ENCODE measurements at places on chromosomes 13 and 19. TPM values are rescaled to one million over a fixed set of nuclear protein-coding genes. Genes with fewer than 3 reads are reported as not detected.

The ADGRE2 gene
- not detected for total RNA-seq

The CLDN10 gene
- 3.0 TPM for total RNA-seq

The PGLYRP1 gene
- not detected for total RNA-seq

The SIGLEC14 gene
- not detected for total RNA-seq

The C5AR1 gene
- total RNA-seq = 2.9 TPM

The STX10 gene
- 55.9 TPM for total RNA-seq

The MCEMP1 gene
- total RNA-seq = not detected

The NUFIP1 gene
- total RNA-seq = 8.8 TPM

The SPTBN4 gene
- total RNA-seq = 2.8 TPM

The PROSER1 gene
- 82.4 TPM for total RNA-seq

GRCh38 chr13:40319699-40320579 lies 346.5 kb downstream of the FOXO1 start:
- peaks cover 10% of the 10 kb centered on the region for H3K36me3 ChIP-seq
- no peak overlapping the region for H3K27ac ChIP-seq
- peaks cover 3% of the 10 kb centered on the region for H3K27me3 ChIP-seq
- no peaks in the 10 kb centered on the region for H3K4me1 ChIP-seq
- H3K4me3 ChIP-seq = no peak overlapping the region

DNA sequence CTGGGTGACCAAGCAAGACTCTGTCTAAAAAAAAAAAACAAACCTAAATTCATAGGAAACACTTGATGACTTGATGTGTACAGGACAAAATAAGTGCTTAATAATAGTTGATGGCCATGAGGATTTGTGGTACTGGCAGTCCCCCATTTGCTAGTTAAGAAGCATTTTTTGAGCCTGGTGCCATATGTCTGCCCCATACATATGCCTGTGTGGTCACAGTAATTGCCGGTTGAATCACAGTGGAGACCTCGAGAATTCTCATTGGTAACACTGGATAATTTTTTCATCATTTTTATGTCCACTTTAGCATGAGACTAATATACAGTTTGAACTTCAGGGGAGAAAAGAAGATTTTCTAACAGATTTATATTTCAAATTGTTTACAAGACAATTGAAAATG lies 79.2 kb downstream of the LRCH1 start:
- H3K4me3 ChIP-seq = no peak overlapping the region
- no peaks in the 10 kb centered on the region for H3K36me3 ChIP-seq
- peaks cover 33% of the 10 kb centered on the region for H3K4me1 ChIP-seq

DNA sequence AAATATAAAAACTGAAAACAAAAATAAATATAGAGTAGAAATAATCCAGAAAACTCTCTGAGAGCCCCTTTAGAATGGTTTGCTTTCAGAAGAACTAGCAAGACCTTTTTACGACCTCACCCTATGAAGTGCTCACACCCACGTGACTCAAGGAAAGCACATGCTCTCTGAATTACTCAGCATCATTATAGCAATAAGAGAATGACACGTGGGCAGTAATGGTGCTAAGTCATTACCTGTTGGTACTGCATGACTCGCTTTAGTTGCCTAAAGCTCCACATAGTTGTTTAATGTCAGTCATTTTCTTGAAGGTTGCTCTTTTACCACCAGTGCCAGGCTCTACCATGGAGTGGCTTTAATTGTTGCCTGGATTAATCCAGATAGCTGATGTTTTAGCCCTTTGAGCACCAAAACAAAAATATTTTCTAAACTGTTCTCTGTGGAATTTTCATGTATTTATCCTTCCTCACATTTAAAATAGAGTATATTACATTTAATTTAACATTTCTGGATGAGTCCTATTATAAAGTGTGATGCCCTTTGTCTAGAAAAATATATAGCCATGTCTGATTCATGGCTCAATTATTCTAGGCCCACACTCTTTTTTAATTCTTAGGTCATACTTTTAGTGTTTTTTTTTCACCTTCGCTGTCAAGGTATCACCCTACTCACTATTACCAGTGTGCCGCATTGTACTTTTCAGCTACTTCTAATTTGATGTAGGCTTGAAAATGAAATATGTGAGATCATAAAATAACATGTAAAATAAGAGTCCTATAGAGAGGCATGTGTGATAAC lies 56.8 kb downstream of the THSD1 start:
- no peaks in the 10 kb centered on the region for H3K4me1 ChIP-seq
- H3K36me3 ChIP-seq = no peaks in the 10 kb centered on the region
- H3K27me3 ChIP-seq = no peaks in the 10 kb centered on the region
- no peak overlapping the region for H3K4me3 ChIP-seq
- no peak overlapping the region for H3K27ac ChIP-seq

DNA sequence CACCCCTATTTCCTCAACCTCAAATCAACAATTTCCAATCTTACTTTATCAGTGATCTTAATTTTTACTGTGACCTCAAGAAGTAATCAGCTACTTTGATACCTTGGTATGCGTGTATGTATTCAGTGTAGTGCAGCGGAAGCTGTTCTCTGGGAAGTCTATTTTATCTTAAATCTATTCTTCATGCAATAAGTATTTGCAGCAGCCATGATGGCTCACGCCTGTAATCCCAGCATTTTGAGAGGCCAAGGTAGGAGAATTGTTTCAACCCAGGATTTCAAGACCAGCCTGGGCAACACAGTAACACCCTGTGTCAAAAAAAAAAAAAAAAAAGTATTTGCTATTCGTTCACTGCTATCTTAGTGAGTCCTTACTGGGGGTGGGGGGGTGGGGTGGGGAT lies 6.5 kb downstream of the SLC25A30 start:
- H3K27me3 ChIP-seq = no peaks in the 10 kb centered on the region
- no peak overlapping the region for H3K4me3 ChIP-seq
- H3K27ac ChIP-seq = no peak overlapping the region
- DNase-seq = no peak
- peaks cover 7% of the 10 kb centered on the region for H3K4me1 ChIP-seq

- no peak for DNase-seq
- H3K4me1 ChIP-seq = no peaks in the 10 kb centered on the region
- no peak overlapping the region for H3K27ac ChIP-seq
- H3K36me3 ChIP-seq = no peaks in the 10 kb centered on the region
- peaks cover 17% of the 10 kb centered on the region for H3K27me3 ChIP-seq
These were observed 12.1 kb upstream of the IGFL1 start for GRCh38 chr19:46217476-46217875.

GRCh38 chr19:50417111-50418081 lies 1.3 kb upstream of the SPIB start:
- H3K36me3 ChIP-seq = no peaks in the 10 kb centered on the region
- peaks cover 26% of the 10 kb centered on the region for H3K27me3 ChIP-seq
- H3K4me3 ChIP-seq = no peak overlapping the region
- no peak overlapping the region for H3K27ac ChIP-seq
- H3K4me1 ChIP-seq = peaks cover 9% of the 10 kb centered on the region

GRCh38 chr13:77563111-77563510 lies 27.6 kb downstream of the SCEL start:
- no peaks in the 10 kb centered on the region for H3K4me1 ChIP-seq
- H3K27me3 ChIP-seq = no peaks in the 10 kb centered on the region
- H3K36me3 ChIP-seq = no peaks in the 10 kb centered on the region
- H3K27ac ChIP-seq = no peak overlapping the region
- no peak overlapping the region for H3K4me3 ChIP-seq

GRCh38 chr13:112891477-112892401 lies 77.3 kb upstream of the MCF2L start:
- peaks cover 28% of the 10 kb centered on the region for H3K4me1 ChIP-seq
- peaks cover 2% of the 10 kb centered on the region for H3K27me3 ChIP-seq
- no peaks in the 10 kb centered on the region for H3K36me3 ChIP-seq
- H3K27ac ChIP-seq = peak overlapping the region; percentile 99

GRCh38 chr19:18843960-18844359 lies 12.2 kb downstream of the UPF1 start:
- H3K36me3 ChIP-seq = peaks cover 3% of the 10 kb centered on the region
- peaks cover 28% of the 10 kb centered on the region for H3K4me1 ChIP-seq
- H3K27ac ChIP-seq = no peak overlapping the region
- DNase-seq = no peak

- H3K4me3 ChIP-seq = no peak overlapping the region
- H3K36me3 ChIP-seq = no peaks in the 10 kb centered on the region
- no peaks in the 10 kb centered on the region for H3K4me1 ChIP-seq
- H3K27ac ChIP-seq = no peak overlapping the region
These were observed 34.8 kb downstream of the SLC10A2 start for GRCh38 chr13:103031332-103031873.

- H3K27me3 ChIP-seq = no peaks in the 10 kb centered on the region
- H3K4me1 ChIP-seq = peaks cover 2% of the 10 kb centered on the region
- no peaks in the 10 kb centered on the region for H3K36me3 ChIP-seq
- no peak overlapping the region for H3K4me3 ChIP-seq
- no peak overlapping the region for H3K27ac ChIP-seq
- DNase-seq = no peak
These were observed 33.2 kb upstream of the KATNAL1 start for GRCh38 chr13:30340331-30341250.

GRCh38 chr13:27193496-27193895 lies 21.9 kb upstream of the USP12 start:
- peaks cover 8% of the 10 kb centered on the region for H3K27me3 ChIP-seq
- H3K4me3 ChIP-seq = no peak overlapping the region
- no peaks in the 10 kb centered on the region for H3K36me3 ChIP-seq

- no peak for DNase-seq
- H3K27me3 ChIP-seq = peaks cover 40% of the 10 kb centered on the region
- no peaks in the 10 kb centered on the region for H3K36me3 ChIP-seq
- no peak overlapping the region for H3K27ac ChIP-seq
These were observed 14.5 kb upstream of the LAIR1 start for GRCh38 chr19:54379187-54379678.

GRCh38 chr13:72505376-72505775 lies 222.1 kb downstream of the MZT1 start:
- H3K36me3 ChIP-seq = no peaks in the 10 kb centered on the region
- DNase-seq = no peak

- no peak overlapping the region for H3K4me3 ChIP-seq
- no peak overlapping the region for H3K27ac ChIP-seq
- H3K4me1 ChIP-seq = no peaks in the 10 kb centered on the region
These were observed 80.9 kb upstream of the ADGRE5 start for GRCh38 chr19:14300303-14300702.

DNA sequence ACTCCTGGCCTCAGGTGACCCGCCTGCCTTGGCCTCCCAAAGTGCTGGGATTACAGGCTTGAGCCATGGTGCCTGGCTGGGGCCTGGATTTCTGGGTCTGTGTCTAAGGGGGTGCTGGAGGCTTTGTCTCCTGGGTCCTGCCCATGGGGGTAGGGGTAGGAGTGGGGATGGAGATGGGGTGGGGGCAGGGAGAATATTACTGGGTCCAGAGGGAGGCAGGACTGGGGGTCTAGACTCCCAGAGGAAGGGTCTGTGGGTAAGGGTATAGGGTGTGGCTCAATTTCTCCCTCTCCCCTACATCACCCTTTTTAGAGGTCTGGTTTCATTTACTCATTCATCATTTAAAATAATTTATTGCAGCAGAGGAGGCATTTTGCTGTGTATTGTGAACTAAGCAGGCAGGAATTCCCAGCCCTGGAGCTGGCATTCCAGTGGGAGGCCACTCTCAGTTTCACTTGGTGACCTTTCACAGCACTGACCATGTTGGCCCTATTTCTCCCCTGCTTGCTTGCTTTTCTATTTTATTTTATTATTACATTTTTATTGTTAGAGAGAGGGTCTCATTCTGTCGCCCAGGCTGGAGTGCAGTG lies 810 bp upstream of the NFKBID start:
- H3K4me1 ChIP-seq = peaks cover 15% of the 10 kb centered on the region
- peak overlapping the region; percentile 88 for H3K4me3 ChIP-seq
- no peak overlapping the region for H3K27ac ChIP-seq
- no peaks in the 10 kb centered on the region for H3K36me3 ChIP-seq
- peaks cover 25% of the 10 kb centered on the region for H3K27me3 ChIP-seq
- no peak for DNase-seq

GRCh38 chr19:55703790-55704215 lies 28.8 kb downstream of the EPN1 start:
- peaks cover 7% of the 10 kb centered on the region for H3K4me1 ChIP-seq
- no peak overlapping the region for H3K4me3 ChIP-seq
- H3K27me3 ChIP-seq = no peaks in the 10 kb centered on the region
- no peak for DNase-seq
- no peak overlapping the region for H3K27ac ChIP-seq
- peaks cover 42% of the 10 kb centered on the region for H3K36me3 ChIP-seq

DNA sequence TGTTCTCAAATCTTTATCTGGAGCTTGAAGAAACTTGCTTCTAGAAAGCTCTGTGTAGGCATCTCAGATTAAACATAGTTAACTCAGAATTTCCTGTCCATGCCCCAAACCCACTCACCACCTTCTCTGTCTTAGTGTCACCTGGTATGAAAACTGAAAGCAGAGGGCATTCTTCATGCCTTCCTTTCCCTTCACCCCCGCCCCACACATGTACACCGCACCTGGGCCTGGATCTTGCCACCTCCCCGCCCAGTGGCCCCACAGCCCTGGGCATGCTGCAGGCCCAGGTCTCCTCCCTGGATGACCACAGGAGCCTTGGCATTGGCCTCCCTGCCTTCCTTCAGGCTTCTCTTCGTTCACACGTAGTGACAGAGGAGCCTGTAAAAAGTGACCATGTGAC lies 15.8 kb downstream of the CFAP97D2 start:
- H3K27ac ChIP-seq = no peak overlapping the region
- no peaks in the 10 kb centered on the region for H3K36me3 ChIP-seq
- peaks cover 4% of the 10 kb centered on the region for H3K4me1 ChIP-seq
- DNase-seq = no peak
- H3K4me3 ChIP-seq = no peak overlapping the region

DNA sequence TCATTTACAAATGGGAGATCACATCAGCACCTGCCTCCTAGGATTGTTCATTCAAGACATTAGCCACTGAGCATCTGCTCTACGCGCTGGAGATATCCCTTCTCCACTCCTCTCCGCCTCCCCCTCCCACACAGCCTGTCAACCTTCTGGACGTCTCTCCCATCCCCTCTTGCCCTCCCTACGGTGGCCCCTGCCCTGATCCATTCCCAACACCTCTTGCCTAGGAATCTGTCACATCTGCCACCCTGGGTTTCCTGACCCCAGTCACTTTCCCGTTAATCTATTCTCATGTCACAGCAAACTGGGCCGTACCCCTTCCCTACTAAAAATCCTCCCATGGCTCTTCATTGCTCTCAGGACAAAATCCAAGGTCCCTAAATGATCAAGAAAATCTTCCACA lies 10.3 kb downstream of the DYRK1B start:
- H3K27ac ChIP-seq = no peak overlapping the region
- no peaks in the 10 kb centered on the region for H3K27me3 ChIP-seq
- H3K36me3 ChIP-seq = peaks cover 5% of the 10 kb centered on the region

DNA sequence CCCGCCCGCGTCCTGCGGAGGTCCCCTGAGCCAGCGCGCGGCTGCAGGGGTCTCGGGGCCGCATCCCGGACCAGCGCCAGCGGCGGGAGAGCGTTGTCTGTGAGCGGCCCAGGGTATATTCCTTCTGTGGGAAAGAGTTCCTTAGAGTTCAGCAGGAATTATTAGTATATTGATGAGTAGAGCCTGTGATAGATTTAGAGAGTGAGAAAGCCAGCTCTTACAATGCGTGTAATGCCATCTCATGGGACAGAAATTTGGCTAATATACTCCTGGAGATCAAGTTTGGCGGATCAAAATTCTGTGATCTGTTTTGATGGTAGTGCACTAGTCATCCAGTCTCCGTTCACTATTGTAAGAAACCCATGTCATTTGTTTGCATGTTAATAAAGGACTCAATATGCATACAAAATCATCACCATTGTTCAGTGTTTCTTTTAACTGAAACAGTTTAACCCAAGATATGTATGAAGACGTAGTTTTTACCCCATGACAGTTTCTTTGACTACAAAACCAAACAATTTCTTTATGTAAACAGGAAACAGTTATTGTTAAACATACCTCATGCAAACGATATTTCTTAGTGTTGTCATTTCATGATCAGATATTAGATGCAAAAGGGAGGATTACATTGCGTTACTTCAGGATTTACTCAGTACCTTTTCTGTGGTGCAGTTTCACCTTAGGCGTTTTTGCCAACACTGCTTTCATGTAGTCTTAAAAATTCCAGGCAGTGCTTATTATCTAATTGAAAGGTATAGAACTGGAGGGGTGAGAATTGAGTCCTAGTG lies 9.9 kb downstream of the TNFRSF19 start:
- H3K4me1 ChIP-seq = peaks cover 8% of the 10 kb centered on the region
- DNase-seq = no peak
- no peak overlapping the region for H3K27ac ChIP-seq
- H3K4me3 ChIP-seq = peak overlapping the region; percentile 74
- H3K27me3 ChIP-seq = peaks cover 17% of the 10 kb centered on the region
- H3K36me3 ChIP-seq = no peaks in the 10 kb centered on the region
